ENCODE measurements at places on chromosomes 7 and 10. TPM values are rescaled to one million over a fixed set of nuclear protein-coding genes. Genes with fewer than 3 reads are reported as not detected.

Gene FAM25A
- not detected for total RNA-seq

Gene FAM25G
- total RNA-seq = not detected

Gene ANKRD22
- total RNA-seq = not detected

Gene STEAP4
- not detected for total RNA-seq

DNA sequence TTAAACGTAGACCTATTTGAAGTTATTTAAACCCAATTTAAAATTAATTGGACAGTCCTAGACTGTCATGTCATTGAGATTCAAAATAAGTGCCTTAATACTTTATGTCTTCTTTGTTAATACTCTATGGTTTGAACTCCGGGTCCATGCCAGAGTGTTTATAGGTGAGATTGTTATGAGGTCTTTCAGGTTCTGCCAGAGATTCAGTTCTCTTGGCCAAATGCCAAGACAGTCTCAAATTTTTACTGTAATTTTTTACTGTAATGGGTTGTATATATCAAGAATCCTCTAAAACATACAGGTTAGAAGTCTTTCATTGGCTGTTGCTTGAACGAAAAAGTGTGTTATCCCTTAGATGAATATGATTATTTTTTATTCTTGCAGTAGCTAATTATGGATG, 3.9 kb downstream of the ADD3 start:
- DNase-seq = no peak

GRCh38 chr7:11623093-11623678, 208.8 kb downstream of the THSD7A start:
- DNase-seq = peak; percentile 44

- DNase-seq = no peak
Observed at GRCh38 chr7:22142572-22142971, 196.9 kb upstream of the CDCA7L start.

DNA sequence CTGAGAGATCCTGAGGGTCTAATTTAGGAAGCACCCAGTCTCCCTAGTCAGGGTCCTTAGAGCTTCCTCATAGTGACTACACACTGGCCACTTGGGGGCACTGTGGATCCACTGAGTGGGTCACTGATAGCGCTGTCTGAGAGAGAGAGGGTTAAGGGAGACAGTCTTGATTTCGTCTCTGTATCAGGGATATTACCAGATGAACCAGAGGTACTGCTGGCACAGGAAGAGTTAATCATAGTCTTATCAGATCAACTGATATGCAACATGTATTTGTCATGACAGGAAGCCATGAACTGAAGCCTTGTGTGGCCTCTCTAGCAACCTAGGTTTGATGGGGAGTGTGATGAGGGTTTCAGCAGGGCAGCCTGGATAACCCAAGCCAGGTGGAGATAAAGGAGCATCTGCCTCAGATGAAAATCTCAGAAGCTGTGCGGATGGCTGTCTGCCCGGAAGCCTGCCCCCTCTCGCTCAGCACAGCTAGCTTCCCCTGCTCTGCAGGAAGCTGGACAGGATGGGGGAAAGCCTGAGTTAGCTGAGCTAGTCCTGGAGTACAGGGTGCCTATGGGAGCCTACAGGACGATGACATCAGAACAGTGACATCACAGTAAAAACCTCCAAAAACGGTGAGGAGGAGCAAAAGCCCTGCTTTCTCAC, 214.0 kb upstream of the PRSS1 start:
- peak; percentile 85 for DNase-seq
